ENCODE measurements at places on chromosomes 7 and 10. TPM values are rescaled to one million over a fixed set of nuclear protein-coding genes. Genes with fewer than 3 reads are reported as not detected.

TET1 gene
- 12.7 TPM for polyA plus RNA-seq

SUGCT gene
- polyA plus RNA-seq = 14.0 TPM

DNA sequence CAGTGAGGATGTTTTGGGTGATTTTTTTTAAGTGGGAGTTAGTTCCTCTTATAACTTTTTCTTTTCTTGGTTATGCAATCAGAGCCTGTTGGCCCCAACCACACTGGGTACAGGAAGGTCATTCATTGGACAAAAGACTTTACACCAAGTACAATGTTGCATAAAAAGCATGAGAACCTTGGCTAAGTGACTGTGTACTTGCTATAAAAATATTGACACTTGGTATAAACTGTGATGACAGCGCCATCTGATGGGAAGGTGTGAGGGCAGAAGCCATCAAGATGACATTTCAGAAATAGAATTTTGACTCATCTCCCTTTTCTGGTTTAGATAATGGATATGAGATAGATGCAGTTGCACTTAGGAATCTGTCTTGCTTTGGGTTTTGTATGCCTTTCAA, 126.4 kb upstream of the CCDC6 start:
- no peak for DNase-seq

DNA sequence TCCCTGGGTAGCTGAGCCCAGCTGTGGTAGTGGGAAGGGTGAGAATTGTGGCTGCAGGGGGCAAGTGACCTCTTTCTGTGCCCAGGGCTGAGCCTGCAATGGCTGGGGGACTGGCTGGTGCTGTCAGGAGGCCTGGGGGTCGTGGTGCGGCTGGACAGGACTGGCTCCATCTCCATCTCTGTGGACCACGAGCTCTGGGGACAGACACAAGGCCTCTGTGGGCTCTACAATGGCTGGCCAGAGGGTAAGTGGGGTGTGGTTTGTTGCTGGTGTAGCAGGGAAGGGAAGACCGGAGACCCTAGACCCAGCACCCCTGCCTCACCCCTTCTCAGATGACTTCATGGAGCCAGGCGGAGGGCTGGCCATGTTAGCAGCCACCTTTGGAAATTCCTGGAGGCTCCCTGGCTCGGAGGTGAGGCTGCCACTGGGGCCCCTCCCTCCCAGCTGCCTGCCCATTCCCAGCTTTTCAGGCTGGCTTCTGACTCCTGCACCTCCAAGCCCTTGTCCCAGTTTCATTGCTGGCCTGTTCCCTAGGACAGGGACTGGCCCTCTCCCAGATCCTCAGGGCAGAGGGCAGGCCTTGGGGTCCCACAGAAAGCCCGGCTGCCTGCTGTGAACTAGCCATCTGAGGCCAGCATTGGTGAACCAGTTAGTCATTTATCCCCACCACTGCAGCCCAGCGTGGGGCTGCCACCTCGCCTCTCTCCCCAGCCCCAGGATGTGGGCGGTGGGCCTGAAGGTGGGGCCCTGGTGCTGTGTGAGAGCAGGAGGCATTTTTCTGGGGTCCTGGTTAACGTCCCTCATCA, 5.5 kb upstream of the ZNF467 start:
- no peak for DNase-seq

DNA sequence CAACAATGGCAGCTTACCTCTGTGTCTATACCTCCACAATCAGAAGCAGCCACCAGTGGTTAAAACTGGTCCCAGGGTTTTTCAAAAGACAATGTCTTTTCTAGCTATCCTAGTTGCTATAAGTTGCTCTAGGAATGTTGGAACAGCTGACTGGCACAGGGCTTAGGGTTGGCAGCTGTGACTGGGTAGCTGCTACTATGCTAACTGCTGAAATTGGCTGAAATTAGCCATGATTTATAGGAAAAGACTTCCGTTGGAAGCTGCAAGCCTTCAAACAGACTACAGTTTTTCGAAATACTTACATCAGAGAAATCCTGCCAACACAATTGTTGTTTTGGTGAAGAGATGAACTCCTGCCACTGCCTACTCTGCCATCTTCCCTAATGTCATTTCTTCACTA, 102.3 kb downstream of the MKX start:
- DNase-seq = no peak

GRCh38 chr10:79438021-79438698, 7.3 kb downstream of the ZCCHC24 start:
- no peak for DNase-seq

- DNase-seq = no peak
Observed at GRCh38 chr10:28906415-28906814, 229.1 kb downstream of the BAMBI start.

- DNase-seq = no peak
Observed at GRCh38 chr7:65804887-65805286, 68.0 kb upstream of the VKORC1L1 start.

DNA sequence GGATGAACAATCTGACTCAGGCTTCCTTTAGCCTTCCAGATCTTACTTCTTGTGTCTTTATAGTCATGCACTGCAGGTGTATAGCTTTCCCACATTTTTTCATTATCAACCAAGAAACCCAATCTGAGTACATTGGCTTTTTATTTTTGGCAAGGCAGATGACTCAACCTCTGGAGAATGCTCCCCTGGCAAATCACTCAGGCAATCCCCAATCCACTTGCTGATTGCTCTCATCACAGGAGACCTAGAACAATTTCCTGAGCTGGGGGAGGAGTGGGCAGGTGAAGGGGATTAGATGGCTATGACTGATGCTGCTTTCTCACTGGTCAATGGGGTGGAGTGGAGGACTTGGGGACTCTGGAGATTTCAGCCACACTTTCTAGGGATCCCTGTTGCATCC, 134.4 kb downstream of the SLC16A9 start:
- DNase-seq = no peak

DNA sequence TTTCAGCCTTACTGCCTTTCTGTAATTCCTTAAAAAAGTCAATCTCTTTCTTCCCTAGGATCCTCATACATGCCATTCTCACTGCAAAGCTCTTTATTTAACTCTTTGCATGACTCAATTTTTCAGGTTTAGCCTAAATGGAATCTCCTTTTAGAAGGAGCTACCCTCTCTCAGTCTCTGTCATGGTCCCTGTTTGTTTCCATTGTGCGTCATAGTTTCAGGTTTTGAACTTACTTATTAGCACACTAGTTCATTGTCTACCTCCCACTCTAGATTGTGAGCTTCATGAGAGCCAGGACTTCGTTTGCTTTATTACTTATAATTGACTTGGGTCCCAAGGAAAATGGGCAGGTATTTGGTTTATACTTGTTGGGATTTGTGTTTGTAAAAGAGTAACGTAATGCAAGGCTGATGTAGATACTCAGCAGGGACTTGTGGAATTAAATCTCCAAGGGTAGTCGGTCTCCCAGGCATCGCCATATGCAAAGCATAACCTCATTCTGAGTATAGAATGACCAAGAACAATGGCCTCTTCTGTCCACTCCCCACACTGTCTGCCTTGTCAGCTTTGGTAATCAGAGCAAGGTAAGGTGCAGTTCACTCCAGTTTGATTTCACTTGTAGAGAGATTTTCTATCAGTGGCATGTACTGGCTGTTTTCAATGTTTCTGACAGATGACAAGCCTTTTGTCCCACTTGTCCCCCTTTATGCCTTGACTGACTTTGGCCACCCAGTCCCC, 252.0 kb downstream of the SORCS3 start:
- DNase-seq = no peak

DNA sequence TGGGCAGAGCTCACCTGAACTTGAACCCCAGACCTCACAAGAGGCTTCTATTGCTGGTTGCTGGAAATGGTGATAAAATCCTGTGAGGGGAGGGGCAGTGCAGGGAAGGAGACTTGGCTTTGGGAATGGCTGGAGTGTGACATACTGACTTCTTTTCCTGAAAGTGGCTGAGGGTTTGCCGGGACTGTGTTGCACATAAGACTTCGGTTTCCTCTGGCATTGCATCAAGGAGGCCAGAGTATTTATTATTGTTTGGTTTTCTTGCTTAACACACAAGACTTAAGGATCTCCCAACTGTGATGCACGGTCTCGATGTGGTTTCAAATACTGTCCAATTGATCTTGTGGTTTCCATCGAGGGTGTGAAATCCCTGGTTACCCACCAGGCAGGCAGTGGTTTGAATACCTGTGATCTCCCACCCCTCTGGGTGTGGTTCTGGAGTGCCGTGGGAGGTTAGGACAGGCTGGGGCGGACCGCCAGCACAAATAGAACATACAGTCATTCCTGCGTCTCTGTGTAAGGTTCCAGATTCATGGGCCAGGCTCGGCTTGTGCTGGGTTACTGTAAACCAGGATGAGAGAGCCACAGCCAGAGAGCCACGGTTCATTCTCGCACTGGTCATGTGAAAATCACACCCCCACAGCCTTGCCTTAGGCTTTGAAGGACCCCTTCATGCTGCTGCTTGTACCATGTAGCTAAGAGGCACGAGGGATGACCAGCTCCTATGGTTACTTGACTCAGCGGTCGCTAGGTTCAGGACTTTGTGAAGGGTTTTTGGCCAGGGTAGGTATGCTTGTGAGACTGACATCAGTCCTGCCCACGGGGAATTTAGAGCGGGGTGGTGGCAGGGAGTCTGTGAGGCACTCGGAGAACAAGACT, 39.2 kb downstream of the WBP1L start:
- no peak for DNase-seq
